ENCODE measurements at places on chromosomes 5 and 9.

DNA sequence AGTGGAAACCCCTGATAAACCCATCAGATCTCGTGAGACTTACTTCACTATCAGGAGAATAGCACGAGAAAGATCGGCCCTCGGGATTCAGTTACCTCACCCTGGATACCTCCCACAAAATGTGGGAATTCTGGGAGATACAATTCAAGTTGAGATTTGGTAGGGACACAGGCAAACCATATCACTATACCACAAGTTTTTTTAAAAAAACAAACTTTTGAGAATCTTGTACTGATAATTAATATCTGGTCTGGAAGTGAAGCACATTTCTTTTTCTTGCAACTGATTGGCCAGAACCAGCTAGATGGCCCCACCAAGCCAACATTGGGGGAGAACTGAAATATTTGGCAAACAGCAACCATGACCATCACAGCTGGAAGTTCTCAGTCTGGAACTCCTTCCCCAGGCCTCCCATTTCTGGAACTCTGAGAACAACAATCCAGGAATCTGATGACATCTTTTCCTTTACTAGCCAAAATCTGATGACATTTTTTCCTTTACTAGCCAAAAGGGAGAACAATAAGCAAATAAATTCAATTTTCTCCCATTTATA, 51.8 kb upstream of the CDKN2B start:
- DNase-seq = no peak

DNA sequence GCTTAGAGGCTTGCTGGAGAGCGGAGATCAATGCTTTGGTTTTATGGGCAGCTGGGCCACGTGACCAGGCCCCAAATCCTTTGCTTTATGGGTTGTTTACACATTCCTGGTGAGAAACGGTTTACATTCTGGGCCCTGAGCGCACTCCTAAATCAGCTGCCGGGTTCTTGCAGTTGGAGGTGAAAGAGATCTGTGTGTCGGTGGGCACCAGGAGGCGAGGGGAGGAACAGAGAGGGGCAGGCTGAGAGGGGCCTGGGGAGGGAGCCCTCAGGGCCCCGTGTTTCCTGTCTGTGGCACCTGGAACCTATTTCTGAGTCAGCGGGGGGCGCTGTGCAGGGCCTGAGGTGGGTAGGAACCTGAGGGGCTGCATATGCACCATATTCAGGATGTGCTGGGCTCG, 63.5 kb upstream of the HAND1 start:
- DNase-seq = no peak

DNA sequence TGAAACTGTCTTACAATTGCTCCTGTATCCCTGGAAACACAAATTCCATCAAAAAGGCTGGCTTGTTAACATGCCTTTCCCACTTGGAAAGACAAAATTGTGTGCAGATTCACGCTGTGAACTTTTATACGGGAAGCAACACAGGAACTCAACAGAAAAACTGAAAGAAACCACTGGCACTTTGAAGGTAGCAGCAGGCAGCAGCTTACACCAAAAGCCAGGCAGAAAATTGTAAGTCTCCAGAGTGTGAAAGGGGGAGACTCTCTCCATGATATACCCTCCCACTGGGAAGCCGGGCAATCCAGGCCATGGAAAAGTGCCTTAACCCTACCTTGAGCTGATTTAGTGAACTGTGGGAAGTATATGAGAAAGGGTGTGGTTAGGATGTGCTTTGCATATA, 943.7 kb downstream of the CDH18 start:
- DNase-seq = no peak

GRCh38 chr5:95533106-95533505, 21.7 kb downstream of the SKIC3 start:
- peak; percentile 46 for DNase-seq

DNA sequence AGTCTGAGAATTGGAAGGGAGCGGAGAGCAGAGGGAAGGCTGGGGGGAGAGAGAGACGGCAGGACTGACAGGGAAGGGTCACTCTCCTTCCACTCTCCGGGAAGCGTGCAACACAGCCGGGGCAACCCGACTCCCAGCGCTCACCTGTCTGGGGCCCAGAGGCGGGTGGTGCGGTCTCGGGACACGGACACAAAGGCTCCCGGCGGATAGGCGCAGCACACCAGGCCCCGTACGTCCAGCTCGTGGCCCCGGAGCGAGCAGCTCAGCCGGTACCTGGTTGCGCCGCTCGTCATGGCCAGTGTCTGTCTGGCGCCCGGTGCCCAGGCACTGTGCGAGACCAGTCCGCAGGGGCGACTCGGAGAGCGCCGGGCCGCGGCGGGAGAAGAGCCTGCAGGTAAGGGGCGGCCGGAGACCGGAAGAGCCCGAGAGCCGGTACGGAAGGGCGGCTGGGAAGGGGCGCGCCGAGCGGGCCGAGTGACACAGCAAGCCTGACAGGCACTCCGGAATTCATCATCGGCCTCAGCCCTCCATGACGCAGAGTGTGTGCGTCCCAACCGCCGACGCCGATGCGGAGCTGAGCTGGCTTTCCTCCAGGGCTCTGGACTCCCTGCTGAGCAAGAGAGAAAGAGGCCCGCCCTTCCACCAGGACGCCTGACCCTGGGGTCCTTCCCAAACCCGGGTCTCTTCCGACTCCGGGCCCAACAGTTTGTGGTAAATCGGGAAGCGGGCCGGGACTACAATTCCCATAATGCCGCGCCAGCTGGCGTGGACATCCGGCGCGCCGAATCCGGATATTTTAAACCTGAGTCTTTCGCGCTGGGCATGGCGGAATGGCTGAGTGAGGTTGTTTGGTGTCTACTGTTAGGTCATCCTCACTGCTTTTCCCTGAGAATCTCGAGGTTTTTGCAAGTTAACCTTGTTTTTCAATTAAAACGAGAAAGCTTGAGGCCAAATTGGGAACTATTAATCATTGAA, at the start of gene PLAA:
PLAA (minus strand) TSS at position 490 of the 975 bp plus-strand sequence; CDS start at position 293, 197 bp downstream.
- peak; percentile 86 for DNase-seq

- no peak for DNase-seq
These were observed 85.5 kb upstream of the CTSL start for GRCh38 chr9:87640385-87640795.

GRCh38 chr9:70493029-70493428, 78.6 kb upstream of the KLF9 start:
- DNase-seq = no peak

DNA sequence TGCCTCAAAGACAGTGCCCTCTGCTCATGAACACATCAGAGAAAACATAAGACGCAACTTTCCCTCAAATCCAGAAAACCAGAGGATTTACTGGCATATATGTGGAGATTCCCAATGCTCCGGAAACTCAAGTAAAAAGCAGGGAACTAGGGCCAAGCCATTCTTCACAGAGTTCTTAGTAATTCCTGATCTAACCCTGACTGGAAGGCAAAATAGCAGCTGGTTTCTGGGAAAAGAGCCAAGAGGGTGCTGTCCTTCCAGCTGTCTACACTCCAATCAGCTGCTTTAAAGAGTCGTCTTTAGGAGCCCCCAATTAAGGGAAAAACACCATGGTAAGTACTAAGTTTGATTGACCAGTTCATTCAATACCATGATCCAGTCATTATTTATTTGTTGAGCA, 49.6 kb downstream of the GNA14 start:
- DNase-seq = no peak

DNA sequence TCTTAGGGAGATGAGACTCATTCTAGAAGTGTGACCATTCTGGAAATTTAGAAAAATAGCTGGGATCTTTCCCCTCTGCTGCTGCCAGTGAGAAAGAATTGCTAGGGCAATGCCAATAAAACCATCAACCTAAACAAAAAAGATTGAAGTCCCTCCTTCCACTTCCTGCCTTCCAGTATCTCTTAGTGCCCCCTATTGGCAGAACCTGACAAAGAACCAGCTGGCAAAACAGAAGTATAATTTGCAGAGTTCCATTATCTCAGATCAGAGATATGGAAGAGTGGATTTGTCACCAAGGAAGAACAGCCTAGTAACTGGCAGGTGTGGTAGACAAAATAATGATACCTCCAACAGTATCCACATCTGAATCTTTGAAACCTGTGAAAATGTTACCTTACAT, 13.8 kb upstream of the PLCXD3 start:
- no peak for DNase-seq

- DNase-seq = no peak
These were observed 11.3 kb upstream of the CDH6 start for GRCh38 chr5:31182136-31182535.

GRCh38 chr5:140978260-140978659, 12.0 kb downstream of the PCDHAC2 start:
- DNase-seq = no peak

DNA sequence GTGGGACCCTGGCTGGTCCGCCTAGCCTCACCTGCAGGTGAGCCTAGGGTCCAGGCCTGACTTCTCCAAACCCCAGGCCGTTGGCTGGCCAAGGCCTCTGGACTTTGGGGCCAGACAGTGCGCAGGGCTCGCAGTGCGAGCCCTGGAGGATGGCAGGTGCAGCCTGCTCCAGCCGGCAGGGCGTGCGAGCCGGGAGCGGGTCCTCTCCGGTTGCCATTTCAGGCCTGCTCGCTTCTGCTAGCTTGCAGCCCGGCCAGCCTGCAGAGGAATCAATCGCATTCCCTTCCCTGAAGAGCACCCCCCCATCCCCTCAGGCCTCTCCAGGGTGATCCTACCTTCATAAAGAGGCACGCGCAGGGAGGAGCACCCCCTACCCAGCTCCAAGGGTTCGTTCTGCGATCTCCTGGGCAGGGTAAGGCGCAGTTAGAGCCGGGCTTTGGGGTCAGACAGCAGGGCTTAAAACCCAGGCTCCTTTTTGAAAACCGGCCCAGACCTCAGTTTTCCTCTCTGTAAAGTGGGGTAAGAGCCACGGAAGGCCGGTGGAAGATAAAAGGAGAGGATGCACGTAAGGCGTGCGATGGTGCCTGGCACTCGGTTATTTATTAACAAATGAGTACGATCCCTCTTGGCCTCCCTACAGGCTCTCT, 6.2 kb downstream of the BARHL1 start:
- no peak for DNase-seq

DNA sequence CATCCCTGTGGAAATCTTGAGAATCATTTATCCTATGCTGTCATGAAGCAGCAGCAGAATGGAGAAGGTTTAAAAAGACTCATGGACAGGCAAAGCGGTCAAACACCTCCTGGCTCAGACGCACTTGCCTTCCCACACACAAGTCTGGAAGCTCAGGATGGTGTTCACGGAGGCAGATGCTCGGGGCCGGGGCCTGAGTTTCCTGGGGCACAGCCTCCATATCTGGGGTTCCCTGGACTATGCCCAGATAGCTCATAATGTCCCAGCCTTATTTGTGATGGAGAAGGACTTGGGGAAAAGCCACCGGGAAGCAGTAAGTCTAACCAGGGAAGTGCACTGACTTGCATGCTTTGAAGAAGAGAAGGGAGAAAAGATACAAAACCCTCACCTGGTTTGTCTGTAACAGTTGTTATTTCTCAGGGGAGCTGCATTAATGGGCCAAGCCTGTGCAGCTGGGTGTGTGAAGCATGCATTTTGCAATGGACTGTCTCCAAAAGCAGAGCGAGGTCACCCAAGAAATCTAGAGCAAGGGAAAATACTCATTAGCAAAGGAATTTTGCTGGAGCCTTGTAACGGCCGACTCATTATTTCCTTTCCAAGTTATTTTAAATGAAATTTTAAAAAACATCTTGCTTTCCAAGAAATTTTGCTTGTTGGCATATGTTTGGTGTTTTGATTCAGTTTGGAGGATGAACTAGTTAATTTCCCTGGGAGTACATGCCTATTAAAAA, 3.4 kb downstream of the S1PR3 start:
- no peak for DNase-seq

DNA sequence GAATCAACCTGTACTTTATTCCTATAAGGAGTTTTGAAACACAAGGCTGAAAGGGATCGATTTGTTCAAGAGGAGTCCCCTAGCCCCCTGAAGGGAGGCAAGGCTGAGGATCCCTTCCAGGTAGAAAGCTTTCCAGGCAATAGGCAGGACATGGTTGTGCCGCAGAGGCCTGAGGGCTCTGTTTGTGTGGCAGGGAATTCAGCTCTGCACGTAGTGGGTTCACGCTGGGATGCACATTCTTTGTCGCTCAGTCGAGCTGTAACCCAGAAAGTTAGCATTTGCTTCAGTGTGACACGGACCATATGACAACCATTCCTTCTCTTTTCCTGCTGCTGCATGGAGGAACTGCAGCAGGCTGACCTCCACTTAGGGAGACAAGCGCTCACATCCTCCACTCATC, 65.6 kb upstream of the TRIO start:
- no peak for DNase-seq

GRCh38 chr5:88883836-88884607, 1.0 kb upstream of the MEF2C start:
- DNase-seq = peak; percentile 80

DNA sequence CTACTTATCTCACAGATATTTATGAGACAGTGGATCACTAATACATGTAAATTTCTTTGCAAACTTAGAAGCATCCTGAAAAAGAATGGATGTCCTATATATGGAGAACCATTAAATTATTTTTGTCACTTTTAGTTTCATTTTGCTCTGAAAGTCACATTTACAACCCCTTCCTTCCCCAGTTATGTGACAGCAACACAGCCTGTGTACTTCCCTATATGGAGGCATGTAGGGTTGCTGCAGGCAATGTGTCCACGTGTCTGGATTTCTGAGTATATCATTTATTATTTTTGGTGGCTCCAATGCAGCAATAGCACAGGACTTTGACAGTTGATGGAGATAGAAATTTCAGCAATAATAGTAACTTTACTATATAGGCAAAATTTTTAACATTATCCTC, 156.4 kb downstream of the ST8SIA4 start:
- DNase-seq = no peak

GRCh38 chr9:121771418-121771817, 120.0 kb downstream of the DAB2IP start:
- no peak for DNase-seq

GRCh38 chr9:227860-228259, 13.2 kb downstream of the DOCK8 start:
- no peak for DNase-seq

DNA sequence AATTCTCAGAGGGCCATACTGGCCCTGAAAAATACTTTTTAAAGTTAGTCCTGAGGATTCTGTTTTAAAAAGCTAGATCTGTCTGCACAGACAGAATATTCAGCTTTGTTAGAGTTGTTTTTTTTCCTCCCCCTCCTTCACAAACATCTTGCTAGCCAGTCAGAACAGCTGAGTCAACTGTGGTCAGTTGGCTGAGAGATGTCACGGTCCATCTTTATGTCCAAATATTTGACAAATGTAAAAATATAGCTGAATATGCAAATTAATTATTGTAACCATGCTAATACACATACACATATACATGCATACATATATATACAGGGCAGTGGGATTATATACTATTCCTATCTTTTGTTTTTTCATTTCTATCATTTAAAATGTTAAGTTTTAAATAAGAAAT, 33.9 kb downstream of the UNC13B start:
- DNase-seq = no peak

- DNase-seq = no peak
These were observed 53.4 kb upstream of the ROR2 start for GRCh38 chr9:92003308-92004044.

GRCh38 chr5:107576155-107576554, 94.6 kb downstream of the EFNA5 start:
- no peak for DNase-seq

GRCh38 chr5:113145757-113146387, 169.3 kb downstream of the DCP2 start:
- no peak for DNase-seq

GRCh38 chr5:121246971-121247370, 604.7 kb upstream of the FTMT start:
- DNase-seq = no peak
